ENCODE measurements at places on chromosomes 13 and 19.

DNA sequence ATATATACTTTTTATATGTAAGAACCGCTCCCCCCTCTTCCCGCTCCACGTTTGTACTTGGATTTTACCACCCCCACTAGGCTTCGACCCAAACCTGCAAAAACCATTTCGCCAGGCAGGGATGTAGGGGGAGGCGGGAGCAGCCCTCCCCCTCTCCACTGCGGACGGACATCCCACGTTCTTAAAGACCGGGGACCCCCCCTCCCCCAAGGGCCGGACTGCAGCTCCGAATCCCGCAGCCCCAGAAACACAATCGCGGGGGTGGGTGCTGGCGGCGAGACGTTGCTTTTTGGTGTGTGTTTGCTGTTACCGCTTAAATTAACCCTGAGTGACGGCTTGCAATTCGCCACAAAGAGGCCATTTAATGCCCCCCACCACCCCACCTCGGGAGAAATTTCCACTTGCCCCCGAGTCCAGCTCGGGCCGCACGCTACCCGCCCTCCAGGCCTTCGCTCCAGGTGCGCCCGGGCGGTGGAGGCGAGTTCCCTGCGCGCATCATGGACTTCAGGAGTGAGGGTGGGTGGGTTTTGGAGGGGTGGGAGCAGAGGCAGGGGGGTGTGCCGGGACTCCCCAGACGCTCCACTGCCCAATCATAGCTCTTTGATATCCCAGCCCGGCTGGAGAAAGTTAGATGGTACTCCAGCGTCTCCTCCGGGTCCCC, 15.8 kb downstream of the NFIX start:
- no peak for DNase-seq

- DNase-seq = no peak
These were observed 141.7 kb upstream of the SERP2 start for GRCh38 chr13:44231786-44232516.

DNA sequence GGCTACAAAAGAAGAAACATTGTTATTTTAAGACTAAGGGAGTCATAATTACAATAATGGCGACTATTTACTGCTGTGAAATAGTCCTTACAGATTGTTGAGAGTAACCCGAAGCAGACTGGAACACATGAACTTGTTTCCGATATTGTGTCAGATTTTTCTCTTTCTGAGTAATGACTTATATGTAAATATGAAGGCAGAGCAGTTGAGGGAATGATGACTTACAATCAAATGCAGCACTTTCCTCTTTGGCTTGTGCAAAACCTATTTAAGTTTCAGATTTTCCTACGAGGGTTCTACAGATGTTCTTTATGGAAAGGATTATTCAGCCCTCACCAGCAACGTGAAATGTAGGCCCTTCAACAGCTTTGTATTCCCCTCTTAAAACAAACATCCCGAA, 198.6 kb downstream of the RGCC start:
- DNase-seq = no peak

DNA sequence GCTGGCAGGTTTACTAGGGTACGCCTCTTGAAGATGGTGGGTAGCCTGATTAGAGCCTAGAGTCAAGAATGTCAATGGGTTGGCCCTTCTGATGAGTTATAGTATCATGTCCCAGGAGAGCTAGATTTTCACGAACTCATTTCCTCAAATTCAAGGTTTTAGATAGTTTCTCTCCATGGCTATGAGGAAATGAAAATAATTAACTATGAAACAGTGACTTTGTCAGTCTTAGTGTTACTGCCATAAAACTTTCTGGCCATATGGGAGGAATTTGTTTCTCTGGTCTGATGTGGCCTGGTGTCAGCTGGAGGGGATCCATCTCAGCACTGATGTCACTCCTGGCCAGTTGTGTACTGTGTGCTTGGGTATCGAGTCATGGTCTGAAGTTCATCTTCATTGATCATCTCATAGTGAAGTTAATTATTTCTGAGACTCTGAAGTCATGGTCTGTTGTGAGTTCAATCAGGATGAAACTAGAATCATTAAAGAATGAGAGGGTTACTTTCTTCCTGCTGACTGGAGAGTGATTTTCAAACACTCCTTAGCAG, 49.4 kb upstream of the TNFSF11 start:
- no peak for DNase-seq

DNA sequence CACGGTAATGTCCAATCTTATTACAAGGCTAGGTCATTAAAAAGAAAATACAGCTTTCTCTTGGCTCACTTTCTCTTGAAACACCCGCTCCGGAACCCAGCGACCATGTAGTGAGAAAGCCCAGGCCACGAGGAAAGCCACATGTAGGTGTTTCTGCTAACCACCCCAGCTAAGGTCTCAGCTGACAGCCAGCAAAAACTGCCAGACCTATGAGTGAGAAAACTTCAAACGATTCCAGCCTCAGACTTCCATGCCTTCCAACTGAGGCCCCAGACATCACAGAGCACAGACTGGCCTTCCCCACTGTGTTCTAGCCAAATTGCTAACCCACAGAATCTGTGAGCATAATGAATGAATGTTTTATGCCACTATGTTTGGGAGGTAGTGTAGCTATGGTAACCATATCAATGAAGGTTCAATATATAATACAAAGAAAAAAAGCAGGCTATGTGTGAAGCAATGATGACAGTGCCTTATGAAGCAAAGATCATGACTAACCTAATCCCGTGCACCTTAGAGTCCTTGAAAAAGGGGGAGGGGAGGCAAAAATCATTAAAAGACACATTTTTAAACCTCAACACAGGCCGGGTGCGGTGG, 11.9 kb upstream of the TPTE2 start:
- DNase-seq = no peak

DNA sequence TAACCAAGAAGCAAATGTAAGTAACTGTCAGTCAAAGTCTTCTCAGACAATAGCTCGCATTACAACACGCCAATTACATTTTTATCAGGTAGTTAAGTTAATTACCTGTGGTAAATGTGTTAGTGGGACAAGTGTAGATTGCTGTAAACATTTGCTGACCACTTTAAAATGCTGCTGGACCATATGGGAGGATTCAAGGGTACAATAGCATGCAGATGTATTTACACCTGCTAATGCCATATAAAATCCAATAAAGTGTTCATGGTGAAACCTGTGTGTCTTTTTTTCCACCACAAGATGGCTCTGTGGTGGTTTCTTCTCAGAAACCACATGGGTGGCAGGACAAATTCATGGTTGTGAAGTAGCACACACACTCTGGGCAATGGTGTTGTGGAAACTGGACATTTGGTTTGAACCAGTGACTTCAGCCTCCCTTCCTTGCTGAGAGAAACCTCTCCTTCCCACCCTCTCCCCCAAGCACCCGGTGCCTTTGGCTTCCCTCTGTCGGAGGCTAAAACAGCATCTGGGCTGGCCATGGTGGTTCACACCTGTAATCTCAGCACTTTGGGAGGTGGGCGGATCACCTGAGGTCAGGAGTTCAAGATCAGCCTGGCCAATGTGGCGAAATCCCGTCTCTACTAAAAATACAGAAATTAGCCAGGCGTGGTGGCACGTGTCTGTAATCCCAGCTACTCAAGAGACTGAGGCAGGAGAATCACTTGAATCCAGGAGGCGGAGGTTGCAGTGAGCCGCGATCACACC, 18.1 kb upstream of the GTF3A start:
- DNase-seq = no peak

- DNase-seq = no peak
These were observed 28.4 kb upstream of the ENOX1 start for GRCh38 chr13:43815204-43815603.

GRCh38 chr19:459724-460511, 915 bp downstream of the SHC2 start:
- peak; percentile 83 for DNase-seq

GRCh38 chr13:35603593-35604285, 127.2 kb upstream of the MAB21L1 start:
- DNase-seq = no peak

- DNase-seq = no peak
These were observed 117.1 kb upstream of the TSC22D1 start for GRCh38 chr13:44693156-44693764.

DNA sequence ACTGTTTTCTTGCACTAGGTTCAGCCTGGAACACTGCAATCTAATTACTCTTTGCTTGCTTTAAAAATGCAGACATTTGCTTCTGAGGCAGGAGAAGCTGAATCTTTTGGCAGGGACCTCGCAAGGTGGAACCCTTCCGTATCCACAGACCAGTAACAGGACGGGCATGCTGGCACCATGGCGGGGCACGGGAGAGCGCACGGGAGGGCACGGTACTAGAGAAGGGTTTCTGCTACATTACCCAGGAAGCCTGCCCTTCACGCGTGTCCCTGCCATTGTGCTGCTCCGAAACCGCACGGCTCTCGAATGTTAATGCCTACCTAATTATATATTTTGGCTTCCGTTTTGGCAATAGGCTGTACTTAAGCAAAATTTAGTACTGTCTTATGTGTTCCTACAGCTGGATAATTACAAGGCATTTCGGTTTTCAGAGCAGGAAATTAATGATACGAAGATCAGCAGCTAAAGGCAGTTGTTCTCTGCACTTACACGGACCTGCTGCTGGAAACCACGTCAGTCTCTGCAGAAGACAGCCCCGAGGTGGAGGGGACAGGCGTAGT, 430.4 kb downstream of the IRS2 start:
- no peak for DNase-seq

DNA sequence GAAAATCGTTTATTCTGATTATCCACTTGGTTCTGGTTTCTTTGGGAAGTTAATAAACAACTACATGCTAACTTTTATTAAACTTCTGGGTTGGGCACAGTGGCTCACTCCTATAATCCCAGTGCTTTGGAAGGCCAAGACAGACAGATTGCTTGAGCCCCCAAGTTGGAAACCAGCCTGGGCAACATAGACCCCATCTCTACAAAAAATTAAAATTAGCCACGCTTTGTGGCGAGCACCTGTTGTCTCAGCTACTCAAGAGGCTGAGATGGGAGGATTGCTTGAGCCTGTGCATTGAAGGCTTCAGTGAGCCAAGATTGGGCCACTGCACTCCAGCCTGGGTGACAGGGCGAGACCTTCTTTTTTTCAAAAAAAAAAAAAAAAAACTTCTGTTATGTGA, 21.7 kb downstream of the GPR180 start:
- no peak for DNase-seq

DNA sequence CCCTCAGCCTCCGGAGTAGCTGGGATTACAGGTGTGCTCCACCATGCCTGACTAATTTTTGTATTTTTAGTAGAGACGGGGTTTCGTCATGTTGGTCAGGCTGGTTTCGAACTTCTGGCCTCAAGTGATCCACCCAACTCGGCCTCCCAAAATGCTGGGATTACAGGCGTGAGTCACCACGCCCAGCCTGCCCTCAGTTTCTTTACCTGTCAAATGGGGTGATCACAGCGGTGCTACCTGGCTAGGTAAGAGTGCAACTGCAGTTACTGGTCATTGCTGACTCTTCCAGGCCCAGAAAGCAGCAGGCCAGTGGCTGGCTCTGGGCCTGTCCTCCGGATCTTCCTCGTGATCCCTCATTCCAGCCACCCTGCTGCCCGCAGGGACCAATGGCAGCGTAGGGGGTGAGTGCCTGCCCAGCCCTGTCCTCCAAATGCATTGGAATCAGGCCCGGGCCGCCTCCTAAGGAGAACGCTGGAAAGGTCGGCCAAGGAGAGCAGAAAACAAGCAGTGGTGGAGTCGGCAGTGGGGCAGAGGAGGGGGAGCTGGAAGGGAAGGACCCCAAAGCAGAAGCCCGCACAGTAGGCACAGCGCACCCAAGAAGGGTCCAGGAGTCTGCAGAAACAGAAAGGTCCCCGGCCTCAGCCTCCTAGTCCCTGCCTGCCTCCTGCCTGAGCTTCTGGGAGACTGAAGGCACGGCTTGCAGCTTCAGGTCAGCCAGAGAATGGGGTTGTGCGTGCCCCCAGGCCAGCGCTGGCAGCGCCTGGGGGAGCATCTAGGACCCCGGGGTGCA, 1.8 kb upstream of the SLC27A1 start:
- DNase-seq = no peak

DNA sequence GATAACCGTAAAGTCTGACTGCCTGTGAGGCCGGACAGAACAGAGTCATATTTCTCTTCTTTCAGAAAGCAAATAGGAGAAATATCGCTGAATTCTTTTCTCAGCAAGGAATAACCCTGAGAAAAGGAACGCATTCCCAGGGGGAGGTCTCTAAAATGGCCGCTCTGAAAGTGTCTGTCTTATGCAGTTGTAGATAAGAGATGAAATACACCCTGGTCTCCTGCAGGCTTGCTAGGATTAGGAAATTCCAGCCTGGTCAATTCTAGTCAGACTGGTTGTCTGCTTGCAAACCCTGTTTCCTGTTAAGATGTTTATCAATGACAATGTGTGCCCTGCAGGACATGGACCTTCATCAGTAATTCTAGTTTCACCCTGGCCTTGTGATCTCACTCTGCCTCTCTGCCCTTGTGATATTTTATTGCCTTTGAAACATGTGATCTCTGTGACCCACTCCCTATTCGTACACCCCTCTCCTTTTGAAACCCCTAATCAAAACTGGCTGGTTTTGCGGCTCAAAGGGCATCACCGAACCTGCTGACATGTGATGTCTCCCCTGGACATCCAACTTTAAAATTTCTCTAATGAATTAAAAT, 934.8 kb upstream of the SPRY2 start:
- DNase-seq = peak; percentile 6

- no peak for DNase-seq
These were observed 489.7 kb downstream of the RFC3 start for GRCh38 chr13:34307607-34308006.

GRCh38 chr13:43246382-43246781, 223.0 kb downstream of the DNAJC15 start:
- no peak for DNase-seq

- DNase-seq = peak; percentile 48
These were observed 1.5 kb downstream of the TCF3 start for GRCh38 chr19:1650650-1651567.

- DNase-seq = no peak
These were observed 277.8 kb downstream of the FOXO1 start for GRCh38 chr13:40388617-40389016.

DNA sequence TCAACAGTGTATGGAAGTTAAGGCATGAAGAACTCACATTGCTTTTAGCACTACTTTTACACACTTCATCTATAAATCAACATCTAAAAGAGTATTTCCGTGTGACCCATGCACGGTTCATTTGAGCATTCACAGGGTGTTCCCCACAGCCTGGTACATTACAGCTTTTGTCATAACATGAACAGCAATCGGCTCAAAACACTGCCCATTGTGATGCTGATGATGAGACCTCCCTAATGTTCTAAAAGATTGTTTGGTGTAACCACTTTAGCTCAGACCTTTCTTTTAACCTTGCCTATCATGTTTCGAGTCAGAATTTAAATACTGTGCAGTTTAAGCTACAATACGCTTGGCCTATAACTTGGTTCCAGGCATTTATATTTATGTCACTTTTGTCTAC, 4.1 kb upstream of the KLF5 start:
- DNase-seq = no peak

GRCh38 chr19:41792513-41793413, 3.6 kb upstream of the CEACAM3 start:
- DNase-seq = peak; percentile 47
